ENCODE measurements at places on chromosomes 4 and X.

DNA sequence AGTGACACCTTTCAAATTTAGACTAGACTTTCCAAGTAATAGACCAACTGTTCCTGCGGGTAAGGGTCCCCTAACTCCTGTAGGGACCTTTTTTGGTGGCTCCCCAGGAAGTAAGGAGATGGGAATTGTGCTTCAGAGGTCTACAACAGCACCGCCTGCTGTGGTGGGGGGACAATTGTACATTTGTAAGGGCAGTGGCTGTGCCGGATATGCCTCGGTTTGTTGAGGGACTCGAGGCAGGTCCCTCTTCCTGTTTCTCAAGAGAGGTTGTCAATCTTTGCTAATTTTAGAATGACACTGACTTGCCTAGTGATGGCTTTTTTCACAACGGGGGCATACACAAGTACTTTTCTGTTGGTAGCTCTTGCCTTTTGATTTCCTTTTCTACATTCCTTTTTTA lies 15.5 kb upstream of the HSD17B11 start:
- DNase-seq = no peak

GRCh38 chr4:74364652-74365491 lies at the start of gene EREG:
Gene EREG, plus strand, starts transcription at chr4:74365145. Its CDS starts 164 bp downstream, at chr4:74365309.
- no peak for DNase-seq

DNA sequence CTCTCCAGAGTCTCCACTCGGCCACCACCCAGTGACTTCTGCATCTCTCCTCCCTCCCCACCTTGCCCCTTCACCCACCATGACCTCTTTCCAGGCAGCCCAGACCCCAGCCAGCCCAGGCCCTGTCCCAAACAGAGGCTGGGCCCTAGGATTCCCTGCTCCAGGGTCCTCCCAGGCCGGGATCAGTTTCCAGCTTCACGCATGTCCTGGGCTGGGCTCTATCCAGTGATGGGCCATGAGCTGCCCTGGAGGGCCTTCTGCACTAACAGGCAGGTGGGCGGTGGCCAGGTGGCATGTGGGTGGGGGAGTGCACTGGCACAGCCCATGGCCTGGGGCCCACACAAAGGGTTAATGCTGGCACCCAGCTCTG lies 20.4 kb upstream of the ADD1 start:
- no peak for DNase-seq

DNA sequence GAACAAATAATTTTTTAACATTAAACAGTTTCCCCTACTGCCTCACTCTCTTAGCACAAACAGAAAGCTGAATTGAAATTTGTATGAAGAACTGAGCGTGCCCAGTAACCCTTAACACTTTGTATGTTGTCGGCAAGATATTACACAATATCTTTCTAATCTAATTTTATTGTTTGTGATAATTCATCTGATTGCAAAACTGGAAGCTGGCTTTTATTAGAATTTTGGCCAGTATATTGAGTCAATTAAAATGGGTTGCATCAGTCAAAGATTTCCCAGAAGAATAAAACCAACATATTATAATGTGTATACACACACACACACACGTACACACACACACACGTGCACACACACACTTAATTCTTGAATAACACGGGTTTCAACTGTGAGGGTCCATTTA lies 2332.1 kb downstream of the PCDH7 start:
- no peak for DNase-seq

- DNase-seq = no peak
Observed at GRCh38 chr4:140239311-140239710, 85.3 kb upstream of the MAML3 start.

GRCh38 chrX:68841251-68842049 lies 12.6 kb downstream of the EFNB1 start:
- no peak for DNase-seq

DNA sequence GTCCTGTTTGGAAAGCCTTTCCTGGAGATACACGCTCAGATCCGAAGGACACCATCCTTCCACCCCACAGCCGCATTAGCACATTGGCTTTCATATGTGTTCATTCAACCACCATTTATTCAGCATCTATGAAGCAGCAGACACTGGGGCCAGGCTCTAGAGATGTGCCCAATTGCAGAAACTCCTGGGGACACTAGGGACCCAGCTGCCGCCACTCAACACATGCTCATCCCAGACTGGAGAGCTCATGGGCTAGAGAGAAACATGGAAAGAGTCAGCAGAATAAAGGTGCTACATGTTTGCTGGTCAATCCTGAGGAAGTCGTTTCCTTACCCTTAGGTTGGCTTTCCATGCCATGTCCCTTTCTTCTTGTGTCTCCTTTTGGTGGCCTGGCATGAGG lies 7.6 kb downstream of the CTAG1A start:
- DNase-seq = no peak
